ENCODE measurements at places on chromosomes 1 and 21. TPM values are rescaled to one million over a fixed set of nuclear protein-coding genes. Genes with fewer than 3 reads are reported as not detected.
A peak's percentile ranks its signal among the peaks of the same experiment; 100 is the strongest.

The FMO2 gene
- total RNA-seq, result not detected

The SLC9A1 gene
- total RNA-seq, result 25.5 TPM

The FBXO2 gene
- 1.0 TPM for total RNA-seq

The AADACL3 gene
- not detected for total RNA-seq

The TLR5 gene
- total RNA-seq, result 0.09 TPM

The GSTM5 gene
- total RNA-seq, result 0.07 TPM

The ZNF648 gene
- total RNA-seq, result not detected

The FASLG gene
- total RNA-seq, result 55.9 TPM

The PRAMEF5 gene
- total RNA-seq, result not detected

- peaks cover 86% of the 10 kb centered on the region for H3K36me3 ChIP-seq
- H3K27ac ChIP-seq, result peak overlapping the region; percentile 99
- H3K27me3 ChIP-seq, result peaks cover 2% of the 10 kb centered on the region
Measured at GRCh38 chr1:28510970-28511440, 5.2 kb downstream of the RCC1 start.

DNA sequence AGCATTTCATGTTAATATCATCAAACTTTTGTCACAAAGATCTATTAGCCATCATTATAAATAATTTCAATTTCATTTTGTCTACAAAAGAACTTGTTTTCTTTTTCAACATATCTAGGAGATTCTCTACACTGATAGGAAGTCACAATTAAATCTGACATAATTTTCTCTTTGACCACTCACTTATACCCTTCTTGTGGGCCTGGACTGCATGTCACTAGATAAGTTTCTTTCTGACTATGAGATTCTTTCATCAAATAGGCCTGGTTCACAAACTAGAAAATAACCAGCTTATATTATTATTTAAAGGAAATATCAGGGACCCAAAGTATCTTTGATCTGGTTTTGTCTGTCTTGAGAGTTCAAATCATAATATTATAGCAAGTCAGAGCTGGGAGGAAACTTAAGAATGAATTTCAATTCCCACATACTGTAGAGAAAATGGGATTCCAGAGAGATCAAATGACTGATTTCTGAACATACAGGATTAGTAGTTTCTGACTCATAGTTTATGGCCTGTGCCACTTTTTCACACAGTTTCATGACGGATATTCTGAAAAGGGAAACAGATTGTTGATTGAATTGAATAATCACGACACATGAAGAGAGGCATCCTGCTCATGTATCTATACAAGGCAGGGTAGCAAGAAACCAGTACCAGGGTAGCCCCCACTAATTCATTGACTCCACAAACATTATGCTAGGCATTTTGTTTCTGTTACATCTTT is 355.8 kb downstream of the GPATCH2 start:
- no peak for DNase-seq
- H3K4me1 ChIP-seq, result no peaks in the 10 kb centered on the region
- H3K27me3 ChIP-seq, result no peaks in the 10 kb centered on the region
- no peak overlapping the region for H3K4me3 ChIP-seq
- H3K27ac ChIP-seq, result no peak overlapping the region

DNA sequence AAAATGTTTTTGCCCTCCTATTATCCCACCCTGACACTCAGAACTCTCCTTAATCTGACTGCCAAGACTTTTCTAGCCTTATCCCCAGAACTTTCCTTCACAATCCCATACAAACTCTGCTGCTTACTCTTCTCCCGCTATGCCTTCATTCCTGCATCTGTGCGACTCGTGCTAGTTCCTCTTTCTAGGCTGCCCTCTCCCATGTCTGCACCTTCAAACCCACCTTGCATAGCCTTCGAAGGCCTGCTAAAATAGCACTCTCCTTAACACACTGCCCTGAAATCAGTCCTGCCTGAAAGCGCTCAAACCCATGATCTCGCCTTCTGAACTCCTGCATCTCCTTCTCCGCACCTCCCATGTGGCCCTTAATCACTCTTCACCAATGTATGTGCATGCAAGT is 2.5 kb upstream of the NCF2 start:
- no peak overlapping the region for H3K27ac ChIP-seq
- DNase-seq, result no peak
- H3K27me3 ChIP-seq, result no peaks in the 10 kb centered on the region
- no peaks in the 10 kb centered on the region for H3K36me3 ChIP-seq
- H3K4me1 ChIP-seq, result peaks cover 42% of the 10 kb centered on the region
- no peak overlapping the region for H3K4me3 ChIP-seq

GRCh38 chr1:25971066-25971810 is 26.6 kb downstream of the PAFAH2 start:
- peaks cover 25% of the 10 kb centered on the region for H3K4me1 ChIP-seq
- H3K27ac ChIP-seq, result peak overlapping the region; percentile 89
- peaks cover 50% of the 10 kb centered on the region for H3K36me3 ChIP-seq
- no peaks in the 10 kb centered on the region for H3K27me3 ChIP-seq

GRCh38 chr1:247421074-247421473 is 5.1 kb downstream of the NLRP3 start:
- no peaks in the 10 kb centered on the region for H3K36me3 ChIP-seq
- H3K27me3 ChIP-seq, result peaks cover 12% of the 10 kb centered on the region
- H3K4me1 ChIP-seq, result peaks cover 18% of the 10 kb centered on the region
- no peak overlapping the region for H3K27ac ChIP-seq
- H3K4me3 ChIP-seq, result no peak overlapping the region
- DNase-seq, result no peak

DNA sequence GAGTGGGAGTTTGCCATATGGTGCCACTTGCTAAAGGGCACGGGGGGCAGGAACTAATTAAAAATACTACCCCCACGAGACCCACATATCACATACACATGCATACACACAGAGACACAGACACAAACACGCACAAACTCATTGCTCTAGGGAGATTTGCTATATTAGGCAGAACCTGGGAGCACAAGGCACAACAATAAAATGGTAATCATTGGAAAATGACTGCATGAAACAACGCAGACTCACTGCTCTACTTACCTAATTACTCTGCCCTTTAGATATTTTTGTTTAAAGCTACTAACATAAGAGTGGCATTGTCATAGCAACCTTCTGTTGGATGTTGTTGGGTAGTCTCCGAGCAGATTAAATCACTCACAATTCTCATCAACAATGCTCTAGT is 20.3 kb upstream of the RGS4 start:
- no peak for DNase-seq
- H3K27me3 ChIP-seq, result no peaks in the 10 kb centered on the region
- H3K4me3 ChIP-seq, result no peak overlapping the region

DNA sequence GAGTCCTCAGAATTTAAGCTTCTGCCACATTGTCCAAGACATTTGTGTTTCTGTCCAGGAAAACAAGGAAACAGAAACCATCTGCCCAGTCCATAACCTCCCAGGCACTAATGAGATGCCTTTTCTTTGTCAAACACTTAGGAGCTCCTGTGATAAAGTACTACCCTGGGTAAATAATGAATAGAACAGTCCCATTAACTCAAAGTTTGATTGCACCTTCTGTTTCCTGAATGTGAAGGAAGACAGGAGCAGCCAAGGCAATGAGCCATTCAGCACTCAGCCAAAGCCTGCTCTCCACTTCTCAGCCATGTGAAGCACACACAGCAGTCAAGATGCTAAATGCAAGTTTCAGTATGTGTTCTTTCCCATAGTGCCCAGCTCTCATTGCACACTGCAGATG is 199.8 kb downstream of the SEC16B start:
- no peak overlapping the region for H3K27ac ChIP-seq
- no peaks in the 10 kb centered on the region for H3K36me3 ChIP-seq
- H3K27me3 ChIP-seq, result no peaks in the 10 kb centered on the region
- H3K4me3 ChIP-seq, result no peak overlapping the region

- no peak overlapping the region for H3K4me3 ChIP-seq
- peaks cover 2% of the 10 kb centered on the region for H3K4me1 ChIP-seq
- no peak for DNase-seq
- H3K27me3 ChIP-seq, result no peaks in the 10 kb centered on the region
Measured at GRCh38 chr1:108057541-108057940, 92.6 kb upstream of the VAV3 start.

DNA sequence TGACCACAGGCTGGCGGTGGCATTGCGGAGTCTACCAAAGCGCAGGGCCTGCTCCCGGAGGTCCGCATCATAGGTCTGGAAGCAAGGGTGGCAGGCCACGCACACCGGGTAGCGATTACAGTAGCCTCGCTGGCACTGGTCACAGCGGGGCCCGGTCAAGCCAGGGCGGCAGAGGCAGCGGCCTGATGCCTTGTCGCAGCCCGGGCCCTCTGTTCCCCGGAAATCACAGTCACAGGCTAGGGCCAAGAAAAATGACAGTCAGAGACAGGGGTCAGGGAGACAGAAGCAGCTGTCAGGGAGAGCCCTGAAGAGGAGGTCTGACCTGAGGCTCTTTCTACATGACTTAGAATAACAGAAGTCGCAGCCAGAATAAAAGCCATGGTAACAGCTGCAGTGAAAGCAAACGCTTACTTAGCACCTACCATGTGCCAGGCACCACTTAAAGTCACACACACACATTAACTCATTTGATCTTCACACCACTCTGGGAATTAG is 26.4 kb downstream of the LAMB3 start:
- no peaks in the 10 kb centered on the region for H3K27me3 ChIP-seq
- H3K27ac ChIP-seq, result no peak overlapping the region
- H3K4me3 ChIP-seq, result no peak overlapping the region
- H3K4me1 ChIP-seq, result peaks cover 8% of the 10 kb centered on the region
- DNase-seq, result no peak
- H3K36me3 ChIP-seq, result peaks cover 3% of the 10 kb centered on the region

GRCh38 chr1:67861856-67862516 is 28.7 kb upstream of the GNG12 start:
- no peaks in the 10 kb centered on the region for H3K4me1 ChIP-seq
- DNase-seq, result no peak
- peaks cover 6% of the 10 kb centered on the region for H3K27me3 ChIP-seq
- H3K36me3 ChIP-seq, result no peaks in the 10 kb centered on the region
- no peak overlapping the region for H3K27ac ChIP-seq
